ENCODE measurements at places on chromosomes 7 and 10.
A peak's percentile ranks its signal among the peaks of the same experiment; 100 is the strongest.

- no peak for DNase-seq
Measured at GRCh38 chr10:17923728-17924127, 28.0 kb upstream of the SLC39A12 start.

DNA sequence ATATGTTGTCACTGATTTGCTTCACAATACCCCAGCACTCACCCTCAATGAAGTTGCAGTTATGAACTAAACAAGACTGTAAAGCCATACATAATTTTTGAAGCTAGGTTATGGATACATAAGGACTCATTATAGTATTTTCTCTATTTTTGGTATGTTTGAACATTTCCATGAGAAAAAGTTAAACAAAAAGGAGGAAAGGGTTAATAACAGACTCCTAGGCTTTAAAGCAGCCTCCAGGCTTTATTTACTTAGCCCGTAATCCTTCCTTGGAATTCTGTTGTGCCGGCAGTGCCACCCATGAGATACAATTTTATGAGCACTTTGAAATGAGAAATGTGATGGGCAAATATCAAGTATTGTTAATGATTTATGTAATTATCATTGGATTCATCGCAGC, 2.1 kb upstream of the DENND11 start:
- no peak for DNase-seq

- no peak for DNase-seq
Measured at GRCh38 chr7:158821171-158822031, 7.9 kb downstream of the ESYT2 start.

DNA sequence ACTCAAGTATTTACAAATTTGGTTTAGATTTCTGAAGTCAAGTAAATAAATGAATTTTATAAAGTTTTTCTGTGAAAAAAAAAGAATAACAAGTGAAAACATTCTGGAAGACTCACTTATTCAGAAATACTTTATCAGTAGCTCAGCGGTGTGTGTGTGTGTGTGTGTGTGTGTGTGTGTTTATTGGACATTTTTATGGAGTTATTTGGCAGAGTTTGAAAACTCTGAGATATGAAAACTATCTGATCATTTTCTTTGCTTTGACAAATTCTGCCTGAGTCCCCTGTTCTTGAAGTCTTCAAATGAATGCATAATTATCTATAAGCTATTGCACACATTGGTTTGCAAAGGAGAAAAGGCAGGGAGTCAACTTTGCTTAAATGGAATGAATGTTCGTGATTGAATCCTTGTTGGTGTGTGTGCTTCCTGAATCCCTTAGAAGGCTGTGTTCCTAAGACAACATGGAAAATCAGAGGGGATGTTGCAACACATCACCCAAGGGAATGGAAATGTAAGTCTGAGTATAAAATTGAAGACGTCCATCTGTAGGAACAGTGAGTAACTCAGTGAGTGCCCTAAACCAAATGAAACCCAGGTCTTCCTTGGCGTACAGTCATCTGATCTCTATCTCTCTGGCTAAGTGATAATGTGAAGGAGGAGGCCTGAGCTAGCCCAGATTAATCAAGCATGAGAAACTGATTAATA, 160.9 kb downstream of the REEP3 start:
- DNase-seq: no peak

GRCh38 chr7:20980668-20981264, 194.1 kb upstream of the SP8 start:
- no peak for DNase-seq

DNA sequence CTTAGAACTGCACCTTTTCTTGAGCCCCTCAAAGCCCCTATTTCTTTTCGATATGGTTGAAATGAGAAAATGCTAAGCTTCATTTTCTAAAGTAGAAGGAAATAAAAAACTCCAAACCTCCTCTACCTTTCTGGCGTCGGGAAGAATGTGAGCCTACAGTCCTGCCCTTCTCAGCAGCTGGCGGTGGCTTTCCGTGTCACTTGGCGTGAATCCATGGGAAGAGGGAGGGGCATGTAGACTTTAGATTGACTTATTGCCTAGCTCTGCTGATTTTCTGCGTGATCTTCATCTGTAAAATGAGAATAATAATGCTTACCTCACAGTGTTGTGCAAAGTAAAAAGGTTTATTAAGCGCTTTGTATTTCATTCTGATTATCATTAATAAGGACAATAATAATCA, 35.0 kb downstream of the PRR15 start:
- DNase-seq: no peak

GRCh38 chr7:158257001-158257400, 330.6 kb downstream of the PTPRN2 start:
- no peak for DNase-seq

DNA sequence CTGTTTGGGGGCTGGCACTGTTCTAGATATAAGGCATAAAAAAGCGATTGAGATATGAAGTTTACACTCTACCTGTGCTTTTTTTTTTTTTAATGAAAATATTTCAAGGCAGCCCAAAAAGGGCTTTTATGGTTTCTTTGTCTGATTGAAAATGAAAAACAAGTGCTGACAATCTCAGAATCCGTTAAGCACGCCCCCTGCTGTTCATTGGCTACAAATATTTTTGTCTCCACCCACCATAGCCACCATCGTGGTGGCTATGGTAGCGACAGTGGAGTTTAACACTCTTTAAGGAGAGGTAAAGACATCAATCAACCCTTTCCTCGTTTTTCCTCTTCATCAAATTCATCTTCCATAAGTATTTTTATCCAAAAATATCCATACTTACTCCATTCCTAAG, 94.2 kb downstream of the CD36 start:
- DNase-seq: no peak

DNA sequence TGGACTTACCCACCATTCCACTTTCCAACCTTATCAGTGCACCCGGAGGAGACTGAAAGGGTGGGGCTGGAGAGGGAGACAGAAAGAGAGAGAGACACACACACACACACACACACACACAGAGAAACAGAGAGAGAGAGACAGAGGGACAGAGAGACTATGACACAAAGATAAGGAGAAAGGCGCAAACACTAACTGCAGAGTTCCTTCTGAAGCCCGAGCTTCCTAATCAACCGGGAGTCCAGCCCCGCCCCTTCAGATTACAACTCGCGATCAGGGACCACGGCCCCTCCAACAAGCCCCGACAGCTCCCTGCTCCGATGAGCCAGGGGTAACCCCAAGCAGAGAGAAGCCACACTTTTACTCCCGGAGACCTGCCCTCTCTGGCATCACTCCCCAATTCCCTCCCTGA, 499 bp downstream of the GAL3ST4 start:
- no peak for DNase-seq

- DNase-seq: no peak
Measured at GRCh38 chr7:150968734-150969372, 9.3 kb downstream of the KCNH2 start.

DNA sequence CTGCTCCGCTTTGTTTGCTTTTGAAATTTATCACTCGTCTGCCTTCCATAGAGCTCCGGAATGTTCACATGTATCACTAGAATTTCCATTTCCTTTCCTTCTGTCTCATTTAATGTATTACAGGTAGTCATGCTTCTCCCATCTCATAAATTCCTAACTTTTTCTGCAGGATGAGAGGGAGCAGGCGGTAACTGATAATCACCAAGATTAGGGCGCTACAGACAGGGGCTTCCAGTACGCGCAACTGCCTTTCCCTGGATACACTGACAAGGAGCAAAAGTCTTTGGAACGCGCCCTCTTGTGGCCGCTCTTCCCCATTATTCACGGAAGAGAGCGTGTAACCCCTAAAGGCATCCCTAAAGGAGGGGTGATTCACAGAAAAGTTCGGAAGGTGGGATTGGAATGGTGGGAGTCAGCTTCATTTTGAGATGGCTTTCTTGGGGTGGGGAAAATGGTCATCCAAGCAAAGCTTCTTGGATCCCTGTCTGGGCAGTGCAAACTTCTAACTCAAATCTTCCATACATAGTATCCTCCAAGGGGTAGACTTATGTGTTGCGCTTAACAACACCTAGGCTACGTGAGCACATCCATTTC, 6.5 kb downstream of the INHBA start:
- no peak for DNase-seq

GRCh38 chr10:35271086-35271858, 65.0 kb upstream of the CCNY start:
- no peak for DNase-seq

GRCh38 chr7:68485253-68485917, 1112.9 kb upstream of the AUTS2 start:
- DNase-seq: no peak

- DNase-seq: peak; percentile 22
Measured at GRCh38 chr7:44072364-44073231, 7.2 kb upstream of the PGAM2 start.

DNA sequence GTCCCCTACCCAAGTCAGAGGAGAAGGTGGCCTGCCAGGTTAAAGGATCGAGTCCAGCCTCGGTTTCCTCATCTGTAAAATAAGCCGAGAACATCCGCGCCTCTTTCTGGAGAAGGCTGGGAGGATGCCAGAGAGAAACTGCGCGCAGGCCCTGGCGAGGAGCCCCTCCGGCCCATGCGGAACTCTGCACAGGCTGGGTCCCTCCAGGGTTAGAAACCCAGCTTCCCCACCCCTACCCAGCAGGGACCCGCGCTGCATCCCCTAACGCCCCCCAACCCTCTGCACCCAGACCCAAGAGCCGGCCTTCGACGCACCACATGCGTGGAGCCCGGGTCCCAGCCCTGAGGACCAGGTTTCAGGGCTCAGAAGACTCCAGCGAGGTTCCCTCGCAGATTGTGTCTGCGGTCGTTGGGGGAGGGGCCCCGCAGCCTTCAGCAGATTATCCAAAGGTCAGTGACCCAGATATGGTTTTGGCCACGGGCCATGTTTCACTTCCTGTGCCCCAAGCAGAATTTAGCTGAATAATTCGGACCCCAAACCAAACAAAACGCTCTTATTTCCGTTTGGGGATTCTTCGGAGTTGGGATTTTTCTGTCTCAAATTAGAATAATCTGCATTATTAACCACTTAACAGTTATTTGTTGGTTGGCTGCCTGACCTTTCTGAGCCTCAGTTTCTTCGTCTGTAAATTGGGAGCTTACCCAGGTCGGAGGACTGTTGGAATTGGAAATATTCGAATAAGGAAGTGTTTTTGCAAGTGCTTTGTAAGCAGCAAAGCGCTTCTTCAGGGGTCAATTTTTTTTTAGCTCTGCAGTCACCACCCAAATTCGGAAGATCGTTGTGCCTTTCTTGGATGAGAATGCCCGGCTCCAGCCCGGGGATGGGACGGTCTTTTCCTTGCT, 167.7 kb downstream of the UBE2H start:
- DNase-seq: no peak

GRCh38 chr7:54833001-54833467, 74.0 kb upstream of the SEC61G start:
- DNase-seq: no peak

GRCh38 chr7:92092210-92092609, 42.1 kb downstream of the CYP51A1 start:
- DNase-seq: no peak

- DNase-seq: no peak
Measured at GRCh38 chr7:125197731-125198393, 268.2 kb upstream of the POT1 start.

- no peak for DNase-seq
Measured at GRCh38 chr10:87635498-87636312, 24.0 kb upstream of the PAPSS2 start.

DNA sequence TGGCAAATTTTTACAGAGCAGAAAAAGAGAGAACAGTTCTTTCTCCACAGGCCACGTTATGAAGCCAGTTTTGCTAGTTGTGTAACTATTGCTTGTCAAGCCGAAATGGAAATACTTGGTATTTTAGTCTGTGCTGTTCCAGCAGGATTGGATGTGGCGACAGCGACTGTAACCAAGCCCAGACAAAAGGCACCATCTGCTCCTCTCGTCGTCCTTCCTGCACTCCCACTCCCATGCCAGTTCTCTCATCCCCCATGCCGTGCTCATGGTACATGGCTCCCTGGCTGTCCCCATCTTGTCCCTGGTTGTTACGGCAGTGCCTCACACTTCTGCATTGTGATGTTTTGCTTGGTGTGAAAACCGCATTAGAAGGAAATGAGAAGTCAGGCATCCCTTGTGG, 185.7 kb upstream of the FZD8 start:
- no peak for DNase-seq

DNA sequence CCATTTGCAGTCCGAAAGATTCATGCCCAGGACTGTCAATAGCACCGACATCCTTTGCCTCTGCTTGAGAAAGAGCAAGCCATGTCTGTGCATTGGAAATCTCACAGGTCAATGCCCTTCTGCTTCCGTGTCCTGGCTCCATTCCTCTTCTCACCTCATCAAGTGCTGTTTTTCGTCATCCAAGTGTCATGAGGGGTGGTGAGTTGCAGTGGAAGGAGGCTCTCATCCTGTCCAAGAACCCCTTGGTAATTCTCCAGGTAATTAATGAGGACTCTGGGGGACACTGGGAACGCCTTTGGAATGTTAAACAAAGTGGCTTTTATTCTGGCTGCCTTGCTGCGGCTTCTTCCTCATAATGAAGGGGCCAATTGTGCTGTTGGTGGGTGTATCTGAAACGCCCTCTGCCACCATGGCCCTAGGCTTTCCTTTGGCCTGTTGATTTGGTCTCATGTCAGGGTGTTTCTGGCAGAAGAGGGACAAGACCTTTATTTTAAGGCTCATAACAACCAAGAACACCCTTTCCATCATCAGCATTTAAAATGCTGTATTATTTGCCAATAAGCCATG, 57.7 kb downstream of the PPP1R3C start:
- DNase-seq: no peak

DNA sequence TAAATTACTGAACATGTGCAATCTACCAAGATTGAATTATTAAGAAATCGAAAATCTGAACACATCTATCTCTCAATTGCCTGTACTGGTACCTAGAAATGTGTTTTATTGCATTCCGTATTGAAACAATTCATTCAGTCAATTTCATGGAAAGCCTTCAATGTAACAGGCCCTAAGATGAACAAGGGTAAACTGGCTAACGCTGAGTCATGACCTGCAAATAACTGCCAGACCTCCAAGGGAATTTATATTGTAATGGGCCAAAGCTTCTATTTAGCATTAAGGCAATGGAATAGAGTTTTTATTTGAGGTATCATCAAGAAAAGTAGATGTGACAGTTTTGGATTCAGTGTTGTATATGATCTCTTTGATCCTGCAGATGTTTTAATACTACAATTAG, 49.9 kb upstream of the CD36 start:
- no peak for DNase-seq

DNA sequence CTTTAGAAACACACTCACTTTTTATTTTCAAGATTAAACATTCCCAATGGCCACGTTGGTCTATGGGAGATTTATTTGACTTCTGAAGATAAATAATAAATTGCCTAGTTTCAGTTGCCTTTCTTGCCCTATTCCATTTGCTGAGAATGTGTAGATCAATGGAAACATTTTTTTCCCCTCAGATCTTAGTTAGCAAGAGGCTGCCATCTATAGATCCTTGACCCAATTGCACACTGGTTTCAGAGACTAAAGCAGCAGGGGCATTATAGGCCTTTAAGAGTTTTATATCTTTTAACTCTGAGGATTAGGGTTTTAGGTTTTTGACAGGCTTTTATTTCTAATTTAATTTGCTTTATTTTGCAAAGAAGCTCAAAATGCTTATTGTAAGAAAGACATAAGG, 163.2 kb upstream of the GPR26 start:
- DNase-seq: no peak

DNA sequence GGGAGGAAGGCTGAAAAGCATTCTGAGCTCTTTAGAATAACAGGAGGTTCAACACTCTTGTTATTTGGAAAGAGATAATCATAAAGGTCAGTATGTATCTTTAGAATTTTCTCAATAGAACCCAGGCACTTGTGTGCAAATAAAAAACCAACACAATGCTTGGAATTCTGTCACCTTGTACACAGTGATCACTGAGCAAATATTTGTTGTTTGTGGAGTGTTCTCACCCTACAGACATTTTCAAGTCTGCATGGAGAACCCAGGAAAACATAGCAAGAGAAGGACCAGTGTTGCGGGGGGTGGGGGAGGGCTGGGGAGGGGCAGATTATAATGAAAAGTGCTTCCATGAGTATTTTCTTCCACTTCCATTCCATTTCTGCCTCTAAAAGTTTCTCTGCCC, 87.4 kb downstream of the FAM107B start:
- no peak for DNase-seq

Measured in stimulated activated CD8-positive, alpha-beta memory T cell treated with anti-CD3 and anti-CD28 coated beads, Interleukin-4, amount 100 ng/mL, for 24 hours (primary cell).